ENCODE measurements at places on chromosomes 4 and X. TPM values are rescaled to one million over a fixed set of nuclear protein-coding genes. Genes with fewer than 3 reads are reported as not detected.

KLF8 gene
- polyA plus RNA-seq, result 5.3 TPM

MTTP gene
- polyA plus RNA-seq, result 17.5 TPM

HSD17B13 gene
- 0.32 TPM for polyA plus RNA-seq

GRCh38 chrX:57119416-57119815 lies 1.9 kb downstream of the SPIN2B start:
- DNase-seq, result no peak

- DNase-seq, result no peak
Observed at GRCh38 chrX:42119076-42119475, 195.7 kb upstream of the CASK start.

- no peak for DNase-seq
Observed at GRCh38 chr4:4578981-4579380, 37.1 kb upstream of the STX18 start.

RXFP1 gene
- 0.44 TPM for polyA plus RNA-seq

SGMS2 gene
- 11.9 TPM for polyA plus RNA-seq

- no peak for DNase-seq
Observed at GRCh38 chr4:164293203-164293602, 460.7 kb upstream of the SMIM31 start.

DNA sequence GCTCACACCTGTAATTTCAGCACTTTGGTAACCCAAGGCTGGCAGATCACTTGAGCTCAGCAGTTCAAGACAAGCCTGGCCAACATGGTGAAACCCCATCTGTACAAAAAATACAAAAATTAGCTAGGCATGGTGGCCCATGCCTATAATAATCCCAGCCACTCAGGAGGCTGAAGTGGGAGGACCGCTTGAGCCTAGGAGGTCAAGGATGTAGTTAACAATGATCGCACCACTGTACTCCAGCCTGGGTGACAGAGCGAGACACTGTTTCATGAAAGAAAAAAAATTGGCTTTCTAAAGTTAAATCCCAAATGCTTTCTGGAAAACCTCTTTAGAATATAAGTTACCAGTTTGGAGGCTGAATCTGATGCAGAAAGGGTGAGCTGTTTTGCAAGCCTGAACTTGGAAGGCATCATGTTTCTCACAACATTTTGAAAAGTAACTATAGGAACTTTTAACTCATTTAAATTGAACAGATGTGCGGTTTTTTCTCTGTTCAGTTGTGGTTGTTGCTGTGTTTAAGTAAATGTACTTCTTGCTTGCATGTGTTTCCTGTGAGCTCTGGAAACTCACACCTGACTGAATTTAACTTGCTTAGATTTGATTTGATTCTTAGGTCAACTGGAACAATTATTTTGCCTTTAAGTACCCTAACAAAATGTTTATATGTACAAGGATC lies 39.8 kb upstream of the TMEM131L start:
- DNase-seq, result no peak

Data from right renal cortex interstitium (tissue), 3 donors.